ENCODE measurements at places on chromosomes 5 and 9.

- DNase-seq: no peak
Measured at GRCh38 chr9:26263478-26263877, 585.2 kb upstream of the TUSC1 start.

GRCh38 chr5:16619136-16619535, 2.3 kb upstream of the RETREG1 start:
- no peak for DNase-seq

DNA sequence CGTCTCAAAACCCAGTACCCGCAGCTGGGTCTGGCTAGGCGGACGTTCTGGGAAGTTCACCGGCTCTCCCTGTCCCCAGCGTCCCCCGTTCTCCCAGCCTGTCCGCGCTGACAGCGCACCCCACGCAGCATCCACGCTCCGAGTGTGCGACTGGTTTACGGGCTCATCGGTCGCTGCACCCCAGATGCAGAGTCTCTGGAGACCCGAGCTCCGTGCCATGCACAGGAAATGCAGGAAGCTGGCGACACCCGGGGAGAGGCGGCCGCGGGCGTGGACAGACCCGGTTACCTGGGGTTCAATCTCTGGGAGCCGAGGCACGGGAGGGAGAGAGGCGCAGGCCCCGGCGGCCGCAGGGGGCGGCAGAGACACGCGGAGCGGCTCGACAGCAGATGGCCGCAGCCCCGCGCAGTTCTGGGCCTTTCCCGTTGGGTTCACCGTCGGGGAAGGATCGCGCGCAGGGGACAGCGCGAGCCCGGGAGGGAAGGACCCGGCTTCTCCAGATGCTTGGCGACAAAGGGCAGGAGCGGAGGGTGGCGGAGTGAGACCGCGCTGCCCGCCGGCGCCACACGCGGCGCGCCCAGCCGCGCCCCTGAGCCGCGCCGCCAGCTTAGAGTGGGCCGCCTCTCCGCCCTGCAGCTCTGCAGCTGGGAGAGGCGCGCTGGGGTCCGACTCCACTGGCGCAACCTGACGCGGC, 558 bp downstream of the SHROOM1 start:
- DNase-seq: peak; percentile 46

DNA sequence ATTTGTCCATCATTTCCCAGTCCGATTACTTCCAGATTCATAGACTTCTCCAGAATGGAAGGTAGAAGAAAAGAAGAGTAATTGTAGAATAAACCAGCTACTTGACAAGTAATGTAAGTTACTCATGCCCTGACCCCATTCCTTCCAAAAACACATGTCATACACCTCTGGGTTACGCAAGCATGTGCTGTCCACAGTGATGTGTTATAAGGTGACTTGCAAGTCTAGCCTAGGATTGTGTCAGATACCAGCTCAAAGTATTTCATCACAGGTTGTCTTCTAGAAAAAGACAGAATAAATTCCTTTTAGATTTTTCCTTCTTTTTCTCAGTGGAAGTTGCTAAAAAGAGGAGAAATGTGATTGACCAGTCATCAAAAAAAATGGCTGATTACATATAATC, 8.0 kb upstream of the TLR4 start:
- no peak for DNase-seq

- DNase-seq: no peak
Measured at GRCh38 chr5:9601055-9601739, 29.0 kb downstream of the TAS2R1 start.

GRCh38 chr9:96067004-96067403, 191.5 kb downstream of the ERCC6L2 start:
- no peak for DNase-seq

GRCh38 chr9:129761901-129762369, 9.1 kb upstream of the PTGES start:
- no peak for DNase-seq

- DNase-seq: no peak
Measured at GRCh38 chr9:107751567-107752210, 262.1 kb upstream of the KLF4 start.

DNA sequence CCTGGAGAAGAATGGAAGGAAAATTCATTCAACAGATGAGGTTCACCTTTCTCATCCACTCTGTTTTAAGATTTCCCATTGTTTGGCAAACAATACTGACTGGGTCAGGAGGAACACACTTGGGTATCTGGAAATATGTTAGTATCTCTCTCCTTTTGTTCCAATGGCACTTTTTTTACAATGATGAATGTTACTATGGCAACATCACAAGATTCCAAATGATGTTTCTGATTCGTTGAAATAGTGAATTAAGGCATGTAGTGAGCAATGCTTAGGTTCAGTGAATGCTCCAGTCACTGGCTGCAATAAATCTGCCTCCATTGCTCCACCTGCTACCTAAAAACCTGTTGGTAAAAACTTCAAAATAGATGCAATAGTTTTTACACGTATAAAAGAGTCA, 392.8 kb downstream of the DNAH5 start:
- no peak for DNase-seq

GRCh38 chr9:130200038-130200849, 28.0 kb downstream of the NCS1 start:
- DNase-seq: no peak

DNA sequence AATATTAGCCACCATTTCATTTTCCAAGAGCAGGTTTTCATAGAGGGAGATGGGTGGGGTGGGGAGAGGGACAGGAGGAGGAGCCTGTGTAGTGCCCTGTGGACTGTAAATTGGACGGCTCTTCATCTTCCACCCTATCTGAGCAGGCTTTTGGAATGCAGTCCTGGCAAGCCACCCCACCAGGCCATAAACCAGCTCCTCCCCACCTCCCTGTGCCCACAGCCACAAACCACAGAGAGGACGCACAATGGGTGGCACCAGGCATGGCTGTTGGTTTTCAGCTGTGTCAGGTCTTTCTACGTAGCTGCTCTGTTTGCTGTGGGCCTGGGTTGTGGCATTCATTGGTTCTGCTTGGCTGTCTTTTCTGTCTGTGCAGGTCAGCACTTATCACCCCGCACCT, 58.0 kb downstream of the PLAC8L1 start:
- DNase-seq: no peak

GRCh38 chr5:6583049-6583880, 49.6 kb downstream of the NSUN2 start:
- no peak for DNase-seq

- no peak for DNase-seq
Measured at GRCh38 chr9:135144581-135145170, 57.2 kb downstream of the OLFM1 start.

- no peak for DNase-seq
Measured at GRCh38 chr5:5381310-5381913, 41.1 kb upstream of the ICE1 start.

DNA sequence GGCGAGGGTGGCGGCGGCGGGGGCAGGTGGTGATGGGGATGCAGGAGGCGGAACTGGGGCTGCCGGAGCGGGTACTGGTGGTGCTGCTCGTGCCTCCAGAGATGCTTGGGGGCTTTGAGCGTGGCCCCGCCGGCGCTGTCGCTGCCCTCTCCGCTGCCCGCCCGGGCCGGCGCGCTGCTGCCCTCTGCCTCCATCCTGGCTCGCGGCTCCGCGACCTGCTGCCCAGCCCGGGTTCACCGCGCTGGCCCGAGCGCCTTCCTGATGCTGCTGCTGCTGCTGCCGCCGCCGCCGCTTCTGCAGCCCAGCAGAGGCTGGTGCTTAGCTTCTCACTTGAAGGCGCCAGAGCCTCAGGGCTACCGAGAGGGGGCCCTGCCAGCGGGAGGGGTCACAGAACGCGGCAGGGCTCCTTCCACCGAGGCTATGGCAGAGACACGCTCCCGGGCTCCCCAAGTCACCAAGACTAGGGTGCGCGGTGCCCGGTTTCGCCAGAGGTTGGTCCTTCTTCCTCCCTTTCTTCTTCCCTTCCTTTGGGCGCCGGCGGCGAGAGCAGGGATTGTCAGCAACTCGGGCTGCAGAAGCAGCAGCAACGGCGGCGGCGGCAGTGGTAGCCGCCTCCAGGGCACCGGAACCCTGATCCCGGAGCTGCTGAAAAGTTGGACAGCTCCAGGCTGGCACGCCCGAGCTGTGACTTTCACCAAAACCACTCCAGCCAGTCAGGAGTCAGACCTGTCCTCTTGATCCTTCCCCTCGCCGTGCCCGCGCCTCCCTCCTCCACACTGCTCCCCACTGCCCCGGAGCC, at the start of gene PDE4D:
Gene PDE4D, minus strand, starts transcription at position 298 of the 799 bp plus-strand sequence.
- no peak for DNase-seq

DNA sequence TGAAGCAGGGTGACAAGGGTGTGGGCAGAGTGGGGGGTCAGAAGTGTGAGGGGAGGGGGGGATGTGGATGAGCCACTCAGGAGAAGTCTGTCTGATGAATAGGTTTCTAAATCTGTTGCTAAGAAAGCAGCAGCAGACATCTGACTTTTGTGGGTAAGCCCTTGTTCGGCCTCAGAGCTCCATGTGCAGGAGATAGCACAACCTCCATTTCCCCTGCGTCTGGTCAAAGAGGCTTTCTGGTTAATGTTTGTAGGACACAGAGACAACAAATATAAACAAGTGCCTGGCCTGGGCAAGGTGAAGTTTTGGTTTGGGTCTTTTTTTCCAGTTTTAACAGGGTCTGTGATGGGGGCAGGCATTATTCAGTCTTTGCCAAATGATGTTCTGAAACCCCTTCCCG, 57.0 kb upstream of the GNE start:
- DNase-seq: no peak

- DNase-seq: peak; percentile 11
Measured at GRCh38 chr5:175517824-175518450, 39.6 kb downstream of the SFXN1 start.

- no peak for DNase-seq
Measured at GRCh38 chr5:67578011-67578410, 381.4 kb upstream of the CD180 start.

GRCh38 chr5:83645936-83646335, 74.7 kb downstream of the HAPLN1 start:
- DNase-seq: no peak

- DNase-seq: peak; percentile 12
Measured at GRCh38 chr5:59367791-59368394, 525.6 kb downstream of the PDE4D start.

DNA sequence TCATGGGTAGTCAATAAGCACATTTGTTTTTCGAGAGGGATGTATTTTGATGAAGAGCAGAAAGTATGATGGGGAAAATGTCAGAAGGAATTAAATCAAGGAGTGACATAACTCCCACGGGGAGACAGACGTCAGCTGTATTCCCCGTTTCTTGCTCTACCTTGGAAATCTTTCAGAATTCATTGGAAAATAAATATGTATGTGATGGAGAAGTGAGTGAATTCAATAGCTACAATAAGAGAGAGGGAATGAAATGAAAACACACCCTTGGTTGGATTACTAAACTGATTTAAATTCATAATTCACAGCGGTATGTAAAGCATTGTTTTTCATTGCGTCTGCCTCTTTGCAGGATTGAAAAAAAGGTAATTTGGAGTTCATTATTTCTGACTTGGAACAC, 209.7 kb upstream of the KLF4 start:
- no peak for DNase-seq

Data from effector memory CD4-positive, alpha-beta T cell (primary cell).